ENCODE measurements at places on chromosomes 2 and 18.

DNA sequence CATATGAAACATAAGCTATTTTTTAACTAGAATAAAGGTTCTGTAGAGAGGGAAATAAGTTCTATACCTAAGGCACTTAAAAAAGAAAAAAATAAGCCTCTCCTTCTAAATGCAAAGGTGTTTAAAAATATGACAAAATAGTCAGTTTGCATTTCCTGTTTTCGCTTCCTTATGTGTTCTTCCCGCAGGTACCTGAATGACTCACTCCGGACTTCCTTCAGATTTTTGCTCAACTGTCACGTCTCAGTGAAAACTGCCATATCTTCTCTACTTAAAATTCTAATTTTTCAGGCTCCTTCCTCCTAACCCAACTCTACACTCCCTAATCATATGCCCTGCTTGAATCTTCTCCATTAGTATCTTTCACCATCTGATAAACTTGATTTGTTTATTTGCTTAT is 1333.1 kb downstream of the LRP1B start:
- DNase-seq = no peak

DNA sequence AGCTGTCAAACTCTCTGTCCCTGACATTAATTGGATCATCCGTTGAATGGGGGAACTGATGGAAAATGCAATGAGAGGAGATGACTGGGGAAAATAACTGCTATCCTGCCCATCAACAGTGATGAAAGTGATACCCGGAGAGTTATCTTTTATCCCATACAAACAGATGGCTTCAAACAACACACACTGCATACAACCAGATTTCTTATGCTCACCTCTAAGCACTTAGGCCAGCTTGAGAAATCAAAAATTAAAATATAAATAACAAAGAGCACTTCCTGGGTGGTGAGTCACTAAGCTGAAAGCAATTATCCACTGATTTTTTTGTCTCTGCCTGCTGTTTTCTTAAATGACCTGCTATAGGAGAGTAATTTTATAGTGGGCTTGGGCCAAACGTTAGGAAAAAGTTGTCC is 237.6 kb upstream of the RGPD4 start:
- DNase-seq = no peak

- no peak for DNase-seq
Observed at GRCh38 chr2:18519914-18520450, 40.5 kb downstream of the RDH14 start.

GRCh38 chr2:196170213-196170605 is 1.2 kb downstream of the STK17B start:
- peak; percentile 52 for DNase-seq

DNA sequence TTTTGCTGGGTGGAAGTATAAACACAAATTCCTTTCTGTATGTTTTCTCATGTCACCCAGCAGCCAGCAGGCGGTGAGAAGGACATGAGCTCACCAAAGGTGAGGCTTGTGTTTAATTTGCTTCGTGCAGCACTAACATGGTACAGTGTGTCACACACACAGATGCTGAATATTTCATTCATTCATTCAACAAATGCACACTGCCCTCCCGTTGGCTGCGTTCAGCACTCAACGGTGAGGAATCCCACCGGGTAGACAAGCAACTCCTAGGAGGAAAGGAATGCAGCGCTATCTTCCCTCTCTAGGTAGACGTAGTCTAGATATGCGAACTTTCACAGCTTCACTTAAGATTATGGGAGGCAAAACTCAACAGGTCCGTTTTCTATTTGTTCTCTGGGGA is 85.1 kb downstream of the LONRF2 start:
- DNase-seq = no peak

DNA sequence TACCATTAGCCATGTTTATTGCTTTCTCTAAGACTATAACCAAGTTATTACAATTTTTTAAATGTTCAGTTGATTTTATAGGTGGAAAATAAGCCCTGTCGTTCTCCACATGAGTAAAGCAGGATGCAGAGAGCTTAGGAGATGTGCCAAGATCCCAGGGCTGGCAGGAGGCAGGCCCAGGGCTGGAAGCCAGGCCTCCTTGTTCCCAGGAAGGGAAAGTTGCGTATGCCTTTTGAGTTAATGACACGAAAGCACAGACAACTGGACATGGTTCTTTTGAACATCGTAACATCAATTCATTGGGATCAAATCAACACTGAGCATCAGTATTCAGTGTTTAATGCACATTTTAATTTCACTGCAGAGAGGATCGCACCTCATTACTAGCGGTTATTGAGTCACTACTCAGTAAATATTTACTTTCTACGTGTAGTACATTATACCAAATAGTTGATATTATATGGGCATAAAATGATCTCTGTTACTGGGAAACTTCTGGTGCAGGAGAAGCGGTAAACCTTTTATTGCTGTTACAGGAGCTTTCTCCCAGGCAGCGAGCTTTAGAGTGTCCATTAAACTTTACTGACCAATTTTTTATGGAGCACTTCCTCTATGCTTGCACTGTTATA is 60.0 kb downstream of the RNF144A start:
- no peak for DNase-seq

Measured in activated CD4-positive, alpha-beta T cell treated with anti-CD3 and anti-CD28 coated beads for 4 hours (primary cell).